Lower leg skin (tissue), 4 donors: ENCODE measurements at places on chromosomes 4 and X. TPM values are rescaled to one million over a fixed set of nuclear protein-coding genes. Genes with fewer than 3 reads are reported as not detected.

- no peak for DNase-seq
Observed at GRCh38 chrX:71533516-71533850, 579 bp downstream of the OGT start.

DNA sequence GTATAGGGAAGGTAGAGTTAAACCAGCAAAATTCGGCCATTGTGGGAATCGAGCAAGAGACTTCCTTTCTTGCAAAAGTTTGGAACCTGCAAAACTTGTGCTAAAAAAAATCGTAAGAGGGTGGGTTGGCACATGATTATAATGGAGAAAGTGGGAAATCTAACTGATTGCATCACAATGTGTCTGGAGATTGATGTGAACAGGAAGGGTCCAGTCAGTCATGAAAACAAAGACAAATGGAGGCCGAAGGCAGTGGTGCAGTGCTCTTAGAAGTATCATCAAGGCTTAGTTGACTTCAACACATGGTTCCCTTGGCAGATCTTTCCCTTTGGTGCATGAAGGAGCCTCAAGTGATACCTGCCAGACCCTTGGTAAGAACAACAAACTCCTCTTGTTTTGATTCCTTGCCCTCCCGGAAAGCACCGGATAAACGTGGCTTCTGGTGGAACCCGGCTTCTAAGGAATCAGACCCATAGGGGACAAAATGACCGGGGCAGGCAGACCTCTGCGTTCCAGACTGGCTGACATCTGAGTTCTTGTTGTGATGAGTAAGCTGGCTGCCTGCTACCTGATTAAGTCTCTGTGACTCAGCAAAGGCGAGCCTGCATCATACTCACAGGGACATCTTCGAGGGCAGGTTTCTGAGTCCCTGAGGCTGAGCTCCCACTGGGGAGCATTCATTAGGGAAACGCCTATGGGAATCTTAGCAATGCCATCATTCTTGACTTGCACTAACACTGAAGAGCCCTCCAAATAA, 87.7 kb upstream of the MAP3K15 start:
- no peak for DNase-seq

- DNase-seq = no peak
Observed at GRCh38 chr4:130422261-130422660, 1326.3 kb downstream of the C4orf33 start.

GRCh38 chr4:101299899-101300540, 47.3 kb downstream of the PPP3CA start:
- no peak for DNase-seq

DNA sequence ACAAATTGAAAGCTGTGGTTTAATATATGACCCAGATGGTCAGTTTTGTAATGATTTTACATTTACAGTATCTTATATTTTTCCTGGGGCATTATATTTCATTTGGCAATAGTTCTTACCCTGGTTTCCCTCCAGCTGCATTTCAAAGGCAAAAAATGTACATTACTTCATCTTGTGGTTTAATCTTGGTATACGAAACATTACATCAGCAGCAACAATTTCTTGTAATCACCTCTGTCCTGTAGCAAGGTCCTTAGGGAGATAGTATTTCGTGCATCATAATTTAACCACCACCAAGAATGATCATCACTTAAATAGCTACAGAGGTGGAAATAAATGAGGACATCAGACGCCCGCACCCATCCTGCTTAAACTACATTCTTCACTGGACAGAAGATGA, 48.8 kb downstream of the HS6ST2 start:
- DNase-seq = no peak

GRCh38 chr4:89039730-89040338, 17.2 kb downstream of the FAM13A start:
- no peak for DNase-seq

GRCh38 chr4:5701971-5702370, 6.4 kb downstream of the EVC2 start:
- DNase-seq = no peak

DNA sequence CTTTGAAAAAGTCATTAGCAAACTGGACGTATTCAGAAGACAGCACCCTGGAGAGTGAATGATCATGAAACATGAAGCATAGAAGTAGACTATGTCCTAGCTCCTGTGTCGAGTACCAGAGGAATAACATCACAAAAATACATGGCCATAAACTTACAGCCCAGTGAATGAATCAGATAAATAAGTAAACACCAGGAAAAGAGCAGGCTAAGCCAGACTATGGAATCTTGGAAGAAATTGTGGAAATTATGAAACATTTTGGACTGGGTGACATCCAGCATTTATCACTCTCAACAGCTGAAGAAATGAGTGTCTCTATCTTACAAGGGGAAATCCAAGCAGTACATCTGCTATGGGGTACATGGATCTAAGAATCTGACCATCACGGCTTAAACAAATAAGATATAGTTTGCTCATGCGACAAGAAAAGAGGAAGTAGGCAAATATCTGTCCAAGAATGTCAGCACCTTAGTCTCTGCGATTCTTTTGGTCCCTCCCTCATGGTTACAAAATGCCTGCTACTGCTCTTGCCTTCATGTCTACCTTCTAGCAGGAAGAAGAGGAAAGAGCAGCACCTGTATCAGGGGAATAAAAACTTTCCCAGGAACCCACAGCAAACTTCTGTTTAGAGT, 481.5 kb downstream of the BCOR start:
- DNase-seq = no peak

- no peak for DNase-seq
Observed at GRCh38 chrX:154401918-154402621, 3.9 kb downstream of the RPL10 start.

DNA sequence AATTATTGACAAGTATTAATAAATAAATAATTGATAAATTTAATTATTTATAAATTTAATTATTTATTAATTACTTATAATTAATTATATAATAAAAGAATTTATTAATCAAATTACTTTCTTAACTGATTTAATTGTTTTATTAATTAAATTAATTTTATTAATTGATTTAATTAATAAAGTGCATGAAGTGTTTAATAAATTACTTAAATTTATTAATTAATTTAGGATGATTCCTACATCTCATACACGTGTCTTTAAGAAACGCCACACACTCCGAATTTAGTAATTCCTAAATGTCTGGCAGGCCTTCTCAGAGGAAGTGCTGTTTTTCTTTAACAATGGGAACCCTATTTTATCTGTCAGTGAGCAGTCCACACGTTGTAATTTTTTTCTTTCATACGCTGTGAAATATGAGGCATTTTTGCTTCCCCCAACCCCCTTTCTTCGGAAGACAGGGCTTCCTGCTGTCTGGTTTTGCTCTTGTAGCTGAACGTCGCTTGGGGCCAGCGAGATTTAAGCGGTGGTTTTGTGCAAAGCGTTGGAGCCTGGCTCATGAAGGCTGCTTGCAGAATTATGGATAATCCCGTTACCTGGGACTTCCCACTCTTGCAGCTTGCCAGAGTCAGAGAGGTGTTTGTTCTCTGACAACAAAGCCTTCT, 46.8 kb downstream of the CRLF2 start:
- no peak for DNase-seq

DNA sequence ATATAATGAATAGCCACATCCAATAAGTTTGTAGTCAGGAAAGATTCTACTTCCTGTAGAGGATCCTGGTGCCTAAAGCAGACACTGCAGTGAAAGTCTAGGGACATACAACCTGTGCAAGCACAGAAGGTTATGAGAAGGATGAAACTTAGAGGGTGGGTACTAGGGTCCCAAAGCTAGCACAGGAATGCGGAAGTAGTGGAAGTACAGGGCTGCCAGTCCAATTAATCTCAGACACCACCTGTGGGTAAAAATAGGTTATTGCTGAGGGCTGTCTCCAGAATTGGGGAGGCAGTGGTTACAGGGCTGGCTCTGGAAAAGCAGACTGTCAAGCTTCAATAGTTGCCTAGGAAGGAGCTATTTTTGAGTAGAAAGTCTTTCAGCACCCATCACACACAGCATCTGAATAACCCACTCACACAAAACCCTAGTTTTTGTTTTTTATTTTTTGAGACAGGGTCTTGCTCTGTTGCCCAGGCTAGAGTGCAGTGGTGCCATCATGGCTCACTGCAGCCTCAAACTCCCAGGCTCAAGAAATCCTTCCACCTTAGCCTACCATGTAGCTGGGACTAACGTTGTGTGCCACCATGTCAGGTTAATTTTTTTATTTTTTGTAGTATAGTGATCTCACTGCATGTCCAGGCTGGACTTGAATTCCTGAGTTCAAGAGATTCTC, 50.8 kb upstream of the ELF2 start:
- DNase-seq = no peak

Gene MAGEB10
- total RNA-seq = not detected

Gene SLC49A3
- total RNA-seq = 33.8 TPM

Gene TCEAL2
- total RNA-seq = 0.42 TPM

Gene NAT8L
- total RNA-seq = 0.83 TPM

Gene KCND1
- total RNA-seq = 0.08 TPM

Gene LRPAP1
- total RNA-seq = 153 TPM
